NCI-H2227 treated with DMSO at 0.1 percent for 48 hours (cell line): ENCODE measurements at places on chromosomes 3 and 15.

- DNase-seq, result no peak
Observed at GRCh38 chr3:88742106-88742505, 365.3 kb upstream of the EPHA3 start.

DNA sequence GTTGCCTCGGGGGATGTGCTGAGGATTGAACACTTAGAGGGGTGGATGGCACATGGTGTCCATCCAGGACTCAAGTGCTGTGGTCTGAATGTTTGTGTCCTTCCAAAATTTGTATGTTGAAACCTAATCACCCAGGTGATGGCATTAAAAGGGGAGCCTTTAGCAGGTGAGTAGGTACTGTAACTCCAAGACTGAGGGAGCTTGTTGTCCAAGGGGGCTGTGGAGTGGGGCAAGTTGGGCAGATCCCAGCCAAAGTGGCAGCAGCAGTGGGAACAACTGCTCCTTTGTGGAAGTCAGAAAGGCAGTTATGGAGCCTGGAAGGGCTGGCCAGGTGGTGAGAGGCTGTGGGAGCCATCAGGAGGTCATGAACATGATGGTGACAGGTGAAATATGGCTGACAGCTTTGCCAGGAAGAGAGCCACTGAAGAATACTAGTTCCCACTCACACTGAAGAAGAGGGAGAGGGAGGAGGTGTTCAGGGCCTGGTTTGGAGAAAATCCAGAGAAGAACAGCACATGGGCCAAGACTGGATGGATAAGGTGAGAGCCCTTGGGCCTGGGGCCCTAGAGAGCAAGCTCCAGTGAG, 385.6 kb downstream of the CACNA2D3 start:
- DNase-seq, result no peak

- DNase-seq, result no peak
Observed at GRCh38 chr15:46296797-46297196, 662.0 kb downstream of the SQOR start.

DNA sequence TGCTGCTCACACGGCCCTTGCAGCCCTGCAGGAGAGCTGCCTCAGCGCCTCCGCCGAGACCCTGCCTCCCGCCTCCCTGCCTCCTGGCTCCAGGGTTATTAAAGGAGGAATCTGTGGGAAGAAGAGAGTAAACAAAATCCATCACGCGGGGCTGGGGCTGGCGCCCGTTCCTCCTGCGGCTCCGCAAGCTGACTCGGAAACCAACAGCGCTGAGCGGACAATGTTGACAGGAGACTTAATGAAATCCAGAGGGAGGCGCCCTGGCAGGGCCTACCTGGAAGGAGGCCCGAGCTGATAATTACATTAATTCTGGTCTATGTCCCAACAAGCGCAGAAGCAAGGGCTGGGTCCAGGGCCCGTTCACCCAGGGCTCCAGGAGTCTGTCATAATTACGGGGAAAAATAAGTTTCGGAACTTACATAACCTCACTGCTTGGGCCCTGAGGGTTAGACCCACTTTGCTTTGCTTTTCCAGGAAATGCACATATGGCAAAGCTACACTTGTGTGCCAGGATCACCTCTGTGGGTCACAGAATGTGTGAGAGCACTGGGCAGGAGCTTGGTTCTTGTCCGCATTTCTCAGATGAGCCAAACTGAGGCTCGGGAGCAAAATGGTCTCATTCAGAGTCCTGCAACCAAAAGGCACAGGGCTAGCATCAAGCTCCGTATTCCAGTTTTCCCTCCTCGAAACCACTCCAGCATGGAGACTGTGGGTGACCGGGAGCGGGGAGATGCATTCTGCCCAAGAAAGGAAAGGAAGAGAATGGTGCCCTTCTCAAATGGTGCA, 43.8 kb upstream of the SLC6A6 start:
- peak; percentile 33 for DNase-seq

DNA sequence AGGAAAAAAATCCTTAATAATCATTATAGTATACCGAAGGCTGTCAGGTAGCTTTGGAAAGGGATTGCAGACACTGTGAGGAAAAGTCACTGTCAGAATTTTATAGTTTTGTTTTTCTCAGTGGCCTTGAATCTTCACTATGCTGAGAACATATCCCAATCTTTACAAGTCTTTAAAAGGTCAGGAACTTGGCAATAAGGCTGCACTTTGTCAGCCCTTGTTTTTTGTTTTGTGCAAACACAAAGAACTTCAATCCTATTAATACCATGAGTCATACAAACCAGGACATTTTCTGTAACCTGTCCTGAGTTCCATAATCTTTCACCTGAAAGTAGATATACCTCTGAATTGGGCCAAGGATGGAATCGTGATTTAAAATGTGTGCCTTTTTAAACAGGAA, 45.6 kb upstream of the PIK3R4 start:
- DNase-seq, result no peak

GRCh38 chr3:142223282-142223681, 2.1 kb downstream of the GK5 start:
- no peak for DNase-seq

DNA sequence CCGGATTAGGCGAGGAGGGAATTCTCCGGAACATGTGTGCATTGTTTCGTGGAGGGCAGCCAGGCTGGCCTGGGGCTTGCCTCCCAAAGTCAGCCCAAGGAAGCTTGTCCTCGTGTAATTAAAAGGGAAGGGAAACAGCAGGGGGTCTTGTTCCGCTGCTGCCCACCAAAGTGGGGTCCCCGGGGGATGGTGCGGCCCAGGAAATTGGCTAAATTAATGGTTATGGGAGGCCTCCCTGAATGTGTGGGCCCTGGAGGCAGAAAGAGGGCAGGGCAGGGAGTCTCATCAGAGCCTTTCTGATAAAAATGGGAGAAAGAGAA, 118.1 kb downstream of the OPA1 start:
- DNase-seq, result no peak
